ENCODE measurements at places on chromosomes 2 and 18. TPM values are rescaled to one million over a fixed set of nuclear protein-coding genes. Genes with fewer than 3 reads are reported as not detected.

ANKRD30BL gene
- total RNA-seq = not detected

G6PC2 gene
- total RNA-seq = not detected

- no peak for DNase-seq
Observed at GRCh38 chr2:31404827-31405226, 9.7 kb downstream of the XDH start.

DNA sequence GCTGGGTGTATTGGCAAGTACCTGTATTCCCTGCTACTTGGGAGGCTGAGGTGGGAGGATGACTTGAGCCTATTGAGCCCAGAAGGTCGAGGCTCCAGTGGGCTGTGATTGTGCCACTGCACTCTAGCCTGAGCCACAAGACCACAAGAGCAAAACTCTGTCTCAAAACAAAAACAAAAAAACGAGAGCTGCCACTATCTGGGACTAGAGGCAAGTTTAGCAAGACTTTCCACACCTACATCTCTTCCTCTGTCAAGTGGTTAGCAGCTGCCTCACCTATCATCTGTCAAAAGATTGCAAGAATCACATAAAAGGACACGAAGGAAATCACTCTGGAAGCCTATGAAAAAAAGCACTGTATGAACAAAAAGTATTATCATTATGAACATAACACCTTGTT lies 55.2 kb upstream of the RIOK3 start:
- no peak for DNase-seq

DNA sequence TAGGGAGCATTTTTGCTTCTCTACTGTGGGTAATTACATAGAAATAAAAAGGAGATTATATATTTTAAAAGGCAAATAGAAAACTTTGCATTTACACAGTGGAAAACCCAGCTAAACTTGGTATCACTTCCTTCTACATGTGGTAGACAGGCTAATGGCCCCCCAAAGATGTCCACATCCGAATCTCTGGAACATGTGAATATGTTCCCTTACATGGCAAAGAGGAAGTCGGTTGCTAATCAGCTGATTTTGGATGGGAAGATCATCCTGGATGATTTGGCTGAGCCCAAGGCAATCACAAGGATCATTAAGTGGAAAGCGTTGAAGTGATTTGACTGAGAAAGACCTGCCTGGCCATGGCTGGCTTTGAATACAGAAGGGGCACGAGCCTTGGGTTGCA lies 26.2 kb downstream of the CREG2 start:
- no peak for DNase-seq

DNA sequence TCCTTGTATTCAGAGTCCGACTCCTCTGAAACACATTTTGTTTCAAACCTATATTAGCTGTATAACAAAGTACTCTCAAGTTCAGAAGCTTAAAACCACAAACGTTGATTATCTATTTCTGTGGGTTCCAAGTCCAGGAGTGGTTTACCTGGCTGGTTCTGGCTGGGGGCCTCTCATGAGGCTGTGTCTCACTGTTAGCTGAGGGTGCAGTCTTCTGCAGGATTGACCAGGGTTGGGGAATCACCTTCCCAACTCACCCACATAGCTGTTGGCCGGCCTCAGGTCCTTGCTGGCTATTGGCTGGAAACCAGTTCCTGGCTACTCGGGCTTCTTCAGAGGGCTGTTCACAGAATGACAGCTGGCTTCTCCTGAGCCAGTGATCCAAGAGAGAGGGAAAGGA lies 18.0 kb upstream of the ATIC start:
- no peak for DNase-seq

DNA sequence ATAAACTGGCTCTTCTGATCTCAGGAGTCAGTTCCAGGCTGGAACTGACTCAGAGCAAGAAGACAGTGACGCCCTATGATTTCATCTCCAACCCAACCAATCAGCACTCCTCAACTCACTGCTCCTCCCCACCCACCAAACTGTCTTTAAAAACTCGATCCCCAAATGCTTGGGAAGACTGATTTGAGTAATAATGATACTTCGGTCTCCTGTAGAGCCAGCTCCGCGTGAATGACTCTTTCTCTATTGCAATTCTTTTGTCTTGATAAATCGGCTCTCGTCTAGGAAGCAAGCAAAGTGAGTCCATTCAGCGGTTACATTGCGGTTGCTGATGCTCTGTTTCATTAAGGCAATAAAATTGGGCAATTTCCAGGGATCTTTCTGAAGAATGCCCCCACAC lies 1025.3 kb upstream of the CNTNAP5 start:
- DNase-seq = no peak

DNA sequence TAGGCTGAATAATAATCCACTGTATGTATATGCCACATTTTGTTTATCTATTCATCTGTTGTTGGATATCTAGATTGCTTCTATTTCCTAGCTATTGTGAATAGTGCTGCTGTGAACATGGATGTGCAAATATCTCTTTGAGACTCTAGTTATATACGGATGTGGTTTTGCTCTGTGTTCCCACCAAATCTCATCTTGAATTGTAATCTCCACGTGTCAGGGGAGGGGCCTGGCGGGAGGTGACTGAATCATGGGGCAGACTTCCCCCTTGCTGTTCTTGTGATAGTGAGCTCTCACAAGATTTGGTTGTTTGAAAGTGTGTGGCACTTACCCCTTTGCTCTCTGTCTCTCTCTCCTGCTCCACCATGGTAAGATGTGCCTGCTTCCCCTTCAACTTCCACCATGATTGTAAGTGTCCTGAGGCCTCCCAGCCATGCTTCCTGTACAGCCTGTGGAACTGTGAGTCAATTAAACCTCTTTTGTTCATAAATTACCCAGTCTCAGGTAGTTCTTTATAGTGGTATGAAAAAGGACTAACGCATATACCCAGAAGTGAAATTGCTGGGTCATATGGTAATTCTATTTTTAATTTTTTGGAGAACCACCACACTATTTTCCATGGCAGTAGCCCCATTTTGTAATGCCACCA lies 86.1 kb upstream of the UPP2 start:
- no peak for DNase-seq

DNA sequence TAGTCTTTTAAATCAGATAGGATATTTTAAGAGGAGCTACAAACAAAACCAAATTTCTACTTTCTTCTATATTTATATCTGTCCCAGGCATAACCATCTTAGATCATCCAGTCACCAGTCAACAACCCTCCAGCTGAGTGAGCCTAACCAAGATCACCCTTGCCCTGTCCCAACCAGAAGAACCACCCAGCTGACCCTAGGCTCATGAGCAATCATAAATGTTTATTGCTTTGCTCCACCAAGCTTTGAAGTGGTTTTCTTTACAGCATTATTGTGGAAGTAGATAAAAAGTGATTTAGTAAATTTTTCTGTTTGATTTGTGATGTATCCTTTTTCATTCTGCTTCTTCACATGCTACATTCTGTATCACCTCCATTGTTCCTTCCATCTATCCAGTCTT lies 167.2 kb upstream of the PIEZO2 start:
- DNase-seq = no peak

- no peak for DNase-seq
Observed at GRCh38 chr2:217398101-217398500, 538.2 kb upstream of the TNP1 start.

- DNase-seq = no peak
Observed at GRCh38 chr2:105796791-105797190, 52.1 kb downstream of the NCK2 start.

DNA sequence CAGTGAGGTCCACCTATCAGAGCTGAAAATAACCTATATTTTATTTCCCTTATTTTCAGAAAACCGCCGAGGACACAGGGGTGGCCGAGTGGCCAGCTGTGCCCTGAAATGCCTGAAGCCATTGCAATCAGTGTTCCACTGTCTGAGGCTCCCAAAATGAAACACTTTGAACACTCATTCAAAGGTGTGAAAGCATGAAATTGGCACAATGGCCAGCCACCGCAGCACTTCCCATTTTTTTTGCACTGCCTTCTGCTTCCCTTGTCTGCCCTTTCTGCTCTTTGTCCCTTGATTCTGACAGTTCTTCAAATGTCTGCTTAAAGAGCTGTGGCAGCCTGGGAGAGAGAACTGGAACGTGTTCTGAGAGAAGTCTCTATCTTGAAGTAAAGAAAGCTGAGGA lies 1127.5 kb upstream of the CELF4 start:
- no peak for DNase-seq
